ENCODE measurements at places on chromosomes 4 and X.

DNA sequence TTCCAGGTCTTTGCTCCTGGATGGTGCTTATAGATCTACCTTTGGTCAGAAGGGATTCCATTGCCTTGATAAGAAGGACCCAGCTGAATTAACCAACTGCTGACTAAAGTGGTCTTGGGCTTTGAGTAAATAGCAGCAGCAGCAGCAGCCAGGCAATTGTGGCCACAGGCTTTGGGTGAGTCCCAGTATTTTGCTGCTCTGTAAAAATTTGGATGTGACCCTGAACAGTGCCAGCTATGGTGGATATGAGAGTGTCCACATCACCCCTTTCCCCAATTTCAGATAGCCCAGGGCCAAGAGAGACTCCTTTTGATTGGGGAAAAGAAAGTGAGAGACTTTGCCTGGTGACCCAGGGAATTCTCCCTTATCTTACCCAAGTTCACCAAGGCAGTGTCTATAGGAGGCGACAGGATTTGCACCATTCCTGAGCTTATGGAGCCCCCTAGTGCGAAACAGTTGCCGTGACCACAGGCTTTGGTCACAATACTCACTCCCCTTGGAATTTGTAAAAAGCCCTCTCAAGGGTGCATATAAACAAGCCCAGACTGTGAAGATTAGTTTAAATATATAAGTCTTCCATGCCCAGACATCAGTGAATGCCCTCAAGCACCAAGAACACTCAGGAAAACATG lies 518.0 kb downstream of the TMA16 start:
- no peak for DNase-seq

DNA sequence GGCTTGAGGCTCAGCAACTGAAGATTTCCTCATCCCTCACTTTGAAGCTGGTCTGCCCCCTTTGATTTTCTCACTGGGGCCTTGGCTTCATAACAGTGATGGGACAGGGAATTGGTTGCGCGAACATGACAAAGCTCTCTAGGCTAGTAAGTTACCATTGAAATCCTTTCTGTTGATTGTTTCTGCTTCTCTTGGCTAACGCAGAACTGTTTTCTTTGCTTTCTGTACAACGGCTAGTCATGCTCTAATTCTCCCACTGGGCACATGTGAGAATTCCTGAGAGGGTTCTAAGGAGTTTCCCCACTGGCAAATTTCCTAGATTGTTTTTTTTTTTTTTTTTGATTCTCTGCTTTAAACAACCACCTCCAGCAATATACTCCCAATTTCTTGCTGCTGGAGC lies 738.6 kb downstream of the PCDH7 start:
- DNase-seq, result peak; percentile 42

DNA sequence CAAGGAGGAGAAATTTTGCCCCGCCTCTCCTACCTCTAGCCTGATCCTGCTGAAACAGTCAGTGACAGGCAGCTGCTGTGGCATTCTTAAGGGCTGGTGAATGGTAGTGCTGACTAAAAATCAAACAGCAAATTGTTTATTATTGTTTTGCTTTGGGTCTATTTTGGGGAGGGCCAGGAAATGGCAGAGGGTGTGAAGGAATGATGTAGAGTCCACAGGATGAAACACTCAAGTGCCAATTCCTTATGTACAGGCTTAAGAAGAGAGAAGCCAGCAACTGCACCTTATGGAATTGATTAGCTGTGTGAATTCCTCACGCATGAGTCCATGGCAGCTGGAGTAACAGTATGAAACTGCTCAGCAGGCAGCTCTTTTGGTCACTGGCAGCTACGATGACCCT lies 39.7 kb downstream of the VEGFC start:
- DNase-seq, result peak; percentile 75

DNA sequence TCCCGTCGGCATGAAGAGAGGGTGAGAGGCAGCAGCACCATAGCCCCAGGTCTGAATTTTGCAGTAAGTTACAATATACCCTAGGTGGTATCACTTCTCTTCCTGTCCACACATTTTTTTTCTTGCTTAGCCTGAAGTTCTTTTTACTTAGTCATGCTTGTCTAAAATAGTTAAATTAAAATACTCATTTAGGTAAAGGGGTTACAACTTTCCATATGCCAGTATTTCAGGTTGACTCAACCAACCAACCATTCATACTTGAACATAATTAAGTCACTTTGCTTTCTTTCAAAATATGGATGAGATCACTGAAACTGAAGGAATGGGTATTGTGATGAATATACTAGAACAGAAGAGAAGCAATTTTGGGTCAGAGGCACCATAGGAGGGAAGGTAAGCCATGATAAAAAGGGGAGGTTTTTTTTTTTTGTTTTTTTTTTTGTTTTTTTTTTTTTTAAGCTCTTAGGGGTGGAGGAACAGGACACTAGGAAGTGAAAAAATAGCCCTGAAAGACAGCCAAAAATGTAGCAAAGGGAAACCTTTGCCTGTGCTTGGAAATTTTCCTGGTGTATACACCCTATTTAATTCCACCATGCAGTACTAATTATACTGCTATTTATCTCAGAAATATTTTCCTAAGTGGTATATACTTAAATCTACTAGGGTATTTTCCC lies 41.8 kb downstream of the RPS6KA3 start:
- peak; percentile 22 for DNase-seq

DNA sequence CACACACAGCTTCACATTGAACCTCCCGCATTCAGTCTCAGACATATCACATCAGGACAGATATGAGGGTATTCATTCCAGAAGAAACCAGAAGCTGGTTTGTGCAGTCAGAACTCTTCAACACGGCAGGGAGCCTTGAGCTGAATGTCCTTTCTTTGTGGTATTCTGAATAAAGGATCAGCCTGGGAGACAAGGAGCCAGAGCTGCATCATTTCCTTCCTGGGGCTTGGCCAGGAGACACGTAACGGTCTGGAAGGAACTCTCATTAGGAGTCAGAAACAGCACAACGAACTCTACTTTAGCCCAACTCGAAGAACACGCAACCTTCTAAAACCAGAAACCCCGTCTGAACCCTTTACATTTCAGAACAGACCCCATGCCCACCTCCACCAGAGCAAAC lies 46.4 kb downstream of the KDR start:
- DNase-seq, result no peak

GRCh38 chrX:41180194-41180908 lies 95.1 kb downstream of the USP9X start:
- peak; percentile 27 for DNase-seq
